NCI-H345 (cell line): ENCODE measurements at places on chromosomes 4 and X.
A peak's percentile ranks its signal among the peaks of the same experiment; 100 is the strongest.

DNA sequence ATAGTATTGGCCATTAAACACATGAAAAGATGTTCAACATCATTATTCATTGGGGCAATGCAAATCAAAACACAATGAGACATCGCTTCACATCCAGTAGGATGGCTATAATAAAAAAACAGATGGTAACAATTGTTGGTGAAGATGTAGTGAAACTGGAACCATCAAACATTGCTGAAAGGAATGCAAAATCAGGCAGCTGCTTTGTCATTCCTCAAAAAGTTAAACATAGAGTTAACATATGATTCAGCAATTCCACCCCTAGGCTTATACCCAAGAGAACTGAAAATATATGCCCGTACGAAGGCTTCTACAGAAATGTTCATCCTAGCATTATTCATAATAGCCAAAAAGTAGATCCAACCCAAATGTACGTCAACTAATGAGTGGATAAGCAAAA lies 144.0 kb upstream of the NAP1L5 start:
- DNase-seq, result no peak

DNA sequence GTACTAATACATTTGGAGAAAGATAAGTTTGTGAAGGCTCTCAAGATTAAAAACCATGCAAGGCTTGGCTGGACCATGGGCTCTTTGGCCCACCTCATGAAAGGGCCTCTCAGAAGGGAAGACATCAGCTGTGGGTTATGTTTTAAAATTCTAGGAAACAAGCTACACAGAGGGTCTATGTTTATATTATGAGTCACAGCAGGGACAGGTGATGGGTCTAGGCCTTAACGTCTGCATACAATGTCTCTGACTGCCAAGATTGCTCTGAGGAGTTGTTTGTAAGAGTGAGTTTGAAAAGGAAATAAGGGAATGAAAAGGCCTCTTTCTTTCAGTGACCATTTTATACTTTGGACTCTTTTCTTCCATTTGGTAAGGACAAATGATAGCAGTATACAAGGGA lies 77.0 kb upstream of the ARMCX2 start:
- DNase-seq, result no peak

DNA sequence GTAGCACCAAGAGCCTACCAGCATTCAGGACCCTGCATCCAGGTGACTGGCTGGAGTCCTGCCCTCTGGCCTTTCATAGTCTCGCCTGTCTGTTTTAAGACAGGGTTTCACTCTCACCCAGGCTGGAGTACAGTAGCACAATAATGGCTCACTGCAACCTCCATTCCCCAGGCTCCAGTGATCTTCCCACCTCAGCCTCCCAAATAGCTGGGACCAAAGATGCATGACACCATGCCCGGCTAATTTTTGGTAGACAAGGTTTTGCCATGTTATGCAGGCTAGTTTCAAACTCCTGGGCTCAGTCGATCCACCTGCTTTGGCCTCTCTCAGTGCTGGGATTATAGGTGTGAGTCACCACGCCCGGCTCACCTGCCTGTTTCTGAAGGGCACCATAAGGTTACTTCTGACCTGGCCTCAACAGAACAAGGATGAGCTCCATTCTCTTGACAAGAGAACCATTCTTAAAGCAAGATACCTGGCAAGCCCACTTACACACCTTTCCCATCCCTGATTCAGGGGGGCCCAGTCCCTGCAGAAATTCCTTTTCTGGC lies 6.7 kb downstream of the RPS4X start:
- no peak for DNase-seq

DNA sequence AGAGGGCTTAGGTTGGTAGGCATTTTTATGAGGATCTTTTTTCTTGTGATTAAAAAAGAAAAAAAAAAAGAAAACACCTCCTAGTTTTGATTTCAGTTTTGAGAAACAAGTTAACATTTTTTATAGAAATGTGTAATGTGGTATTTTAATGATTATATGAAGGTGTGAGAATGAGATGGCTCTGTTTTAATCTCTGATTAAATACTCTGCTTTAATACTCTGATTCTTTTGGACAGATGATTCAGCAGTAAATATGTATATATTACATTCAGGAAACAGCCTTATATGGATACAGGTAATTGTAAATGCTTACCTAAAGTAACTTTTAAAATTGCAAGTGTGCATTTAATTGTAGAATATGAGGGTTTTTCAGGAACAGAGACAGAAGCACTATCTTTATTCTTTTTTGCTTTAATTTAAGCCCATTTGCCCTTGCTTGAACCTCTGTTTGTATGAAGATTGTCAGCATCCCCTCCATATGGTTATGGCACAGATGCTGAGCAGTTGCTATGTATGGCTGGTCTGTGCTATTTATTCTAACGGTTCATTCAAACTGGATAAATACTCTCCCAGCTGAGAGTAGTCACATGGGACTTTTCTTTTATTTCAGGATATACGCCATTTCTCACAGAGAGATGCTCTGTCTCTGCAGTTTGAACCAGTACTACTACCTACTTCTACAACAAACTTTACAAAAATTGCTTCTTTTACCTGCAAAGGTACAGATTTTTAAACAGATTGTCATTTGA lies 101.0 kb upstream of the TLR2 start:
- DNase-seq, result no peak

- DNase-seq, result peak; percentile 24
Observed at GRCh38 chr4:28225050-28225449, 1364.4 kb downstream of the STIM2 start.

- DNase-seq, result no peak
Observed at GRCh38 chr4:111789901-111790640, 355.2 kb upstream of the FAM241A start.

GRCh38 chr4:170242471-170242870 lies 152.7 kb upstream of the AADAT start:
- no peak for DNase-seq

DNA sequence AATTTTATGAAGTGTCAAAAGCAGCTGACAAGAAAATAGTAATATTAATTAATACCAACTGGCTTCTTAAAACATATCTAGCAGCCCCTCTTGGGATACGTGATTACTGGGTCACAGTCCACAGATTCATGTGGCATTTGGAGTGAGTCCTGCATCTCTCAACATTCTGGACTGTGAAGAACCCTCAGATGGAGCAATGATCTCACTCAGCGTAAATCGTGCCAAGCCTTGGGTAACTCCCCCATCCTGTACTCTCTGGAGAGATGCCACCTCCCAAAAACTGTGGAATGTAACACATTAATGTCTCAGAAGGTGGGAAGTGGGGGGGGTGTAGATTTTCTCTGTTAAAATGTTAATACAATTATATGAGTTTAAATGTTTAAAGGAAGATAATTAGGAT lies 118.2 kb upstream of the IQCM start:
- no peak for DNase-seq

- no peak for DNase-seq
Observed at GRCh38 chrX:105168577-105168976, 51.9 kb downstream of the TEX13A start.

GRCh38 chrX:46311581-46312120 lies 233.6 kb downstream of the ZNF674 start:
- no peak for DNase-seq

- no peak for DNase-seq
Observed at GRCh38 chr4:46804781-46805413, 104.1 kb downstream of the COX7B2 start.

DNA sequence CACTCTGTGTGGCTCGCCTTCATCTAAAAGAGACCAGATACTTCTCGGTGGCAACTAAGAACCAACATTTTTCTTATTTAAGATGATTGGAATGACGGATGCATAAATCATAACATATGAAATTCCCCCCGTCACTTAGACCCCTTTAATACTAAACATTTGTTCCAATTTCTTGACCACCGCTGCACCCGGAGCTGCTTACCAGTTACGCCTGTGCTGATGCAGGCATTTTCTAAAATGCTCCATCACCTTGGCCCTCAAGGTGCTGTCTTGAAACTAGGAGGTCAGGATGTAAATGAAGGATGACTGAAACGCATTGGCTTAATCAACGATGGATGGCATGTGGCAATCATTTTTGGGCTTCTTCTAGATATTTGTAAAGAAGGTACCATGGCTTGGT lies 130.0 kb downstream of the CPZ start:
- no peak for DNase-seq

- no peak for DNase-seq
Observed at GRCh38 chr4:155974996-155975395, 21.3 kb upstream of the CTSO start.

DNA sequence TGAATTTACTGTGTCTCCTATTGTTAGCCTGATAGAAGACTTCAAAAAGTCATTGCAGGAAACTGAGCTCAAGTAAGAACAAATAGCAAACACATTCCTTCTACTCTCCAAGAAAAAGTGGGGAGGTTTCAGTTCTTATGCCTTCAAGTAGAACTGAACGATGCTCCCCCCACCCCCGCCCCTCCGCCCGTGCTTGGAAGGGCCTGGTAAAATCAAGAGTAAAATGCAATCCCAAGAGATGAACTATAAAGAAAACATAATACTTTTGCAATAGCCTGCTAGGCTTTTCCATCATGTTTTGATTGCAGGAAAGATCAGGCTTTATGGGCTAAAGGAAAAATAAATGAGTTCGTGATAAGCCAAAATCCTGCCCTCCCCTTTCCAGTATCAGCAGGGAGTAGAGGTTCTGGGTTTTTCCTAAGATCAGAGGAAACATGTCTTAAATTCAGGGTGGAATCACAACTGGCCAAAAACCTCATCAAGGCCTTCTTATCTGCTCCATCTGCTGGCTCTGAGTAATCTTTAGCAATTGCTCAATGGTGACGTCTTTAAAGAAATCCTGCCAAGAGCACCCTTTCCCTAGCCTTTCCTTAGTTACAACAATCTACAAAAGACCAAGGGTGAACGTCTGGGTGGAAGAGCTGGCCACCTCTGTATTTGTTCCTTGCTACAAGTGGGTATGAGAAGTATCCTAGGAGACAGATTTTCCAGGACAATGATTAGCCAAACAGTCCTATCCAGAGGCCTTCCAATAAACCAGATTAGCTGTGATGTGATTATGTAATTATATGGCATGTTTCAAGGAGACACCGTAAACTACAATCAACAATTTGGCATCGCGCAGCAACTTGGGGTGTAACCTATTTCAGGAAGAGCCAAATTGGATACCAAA lies 66.3 kb upstream of the FAM9C start:
- no peak for DNase-seq

- DNase-seq, result no peak
Observed at GRCh38 chr4:133058701-133059100, 90.4 kb upstream of the PCDH10 start.

GRCh38 chr4:70305601-70306000 lies 29.2 kb upstream of the CABS1 start:
- DNase-seq, result no peak

- peak; percentile 38 for DNase-seq
Observed at GRCh38 chrX:43656005-43656494, at the start of gene MAOA. Gene MAOA (plus strand): TSS chrX:43656299. CDS start chrX:43656342, 43 bp downstream.

- DNase-seq, result no peak
Observed at GRCh38 chrX:23784470-23785331, 1.7 kb downstream of the SAT1 start.

DNA sequence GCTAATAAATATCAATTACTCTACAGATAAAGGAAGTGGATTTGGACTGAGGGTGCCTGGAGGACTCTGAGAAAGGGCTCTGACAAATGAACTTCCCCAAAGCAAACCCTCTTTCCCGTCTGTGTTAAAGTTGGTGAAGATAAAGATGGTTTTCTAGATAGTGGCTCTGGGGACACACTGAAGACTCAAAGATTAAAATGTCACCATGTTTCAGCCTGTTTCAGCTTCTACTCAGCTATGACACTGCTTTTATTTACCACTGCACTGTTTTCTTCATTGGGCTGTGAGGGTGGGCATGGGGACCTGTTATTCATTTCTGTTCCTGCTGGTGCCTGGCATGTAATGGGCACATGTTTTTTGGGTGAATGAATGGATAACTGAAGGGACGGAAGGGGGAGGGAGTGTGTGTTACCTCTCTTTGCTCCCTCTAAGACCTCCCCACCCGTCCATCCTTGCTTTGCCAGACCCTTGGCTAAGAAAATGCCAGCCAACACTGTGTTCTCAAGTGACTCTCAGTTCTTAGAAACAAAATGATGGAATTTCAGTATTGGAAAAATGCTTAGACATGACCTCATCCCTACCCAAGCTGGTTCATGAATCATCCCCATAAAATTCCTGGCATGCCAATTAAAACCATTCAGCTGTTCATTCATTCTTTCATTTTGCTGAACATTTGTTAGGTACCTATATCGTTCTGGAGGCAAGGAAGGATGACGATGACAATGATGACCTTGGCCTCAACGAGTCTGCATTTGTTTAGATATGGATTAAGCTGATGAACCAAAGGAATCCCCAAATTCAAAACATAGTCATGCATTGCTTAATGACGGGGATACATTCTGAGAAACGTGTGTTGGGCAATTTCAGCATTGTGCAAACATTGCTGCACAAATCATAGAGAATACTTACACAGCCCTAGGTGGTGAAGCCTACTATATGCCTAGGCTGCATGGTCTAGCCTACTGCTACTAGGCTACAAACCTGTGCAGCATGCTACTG lies 13.4 kb upstream of the STK32B start:
- DNase-seq, result no peak

GRCh38 chrX:39440799-39441284 lies 639.6 kb downstream of the MID1IP1 start:
- no peak for DNase-seq

GRCh38 chr4:5393911-5394513 lies 314.3 kb downstream of the EVC2 start:
- DNase-seq, result no peak

DNA sequence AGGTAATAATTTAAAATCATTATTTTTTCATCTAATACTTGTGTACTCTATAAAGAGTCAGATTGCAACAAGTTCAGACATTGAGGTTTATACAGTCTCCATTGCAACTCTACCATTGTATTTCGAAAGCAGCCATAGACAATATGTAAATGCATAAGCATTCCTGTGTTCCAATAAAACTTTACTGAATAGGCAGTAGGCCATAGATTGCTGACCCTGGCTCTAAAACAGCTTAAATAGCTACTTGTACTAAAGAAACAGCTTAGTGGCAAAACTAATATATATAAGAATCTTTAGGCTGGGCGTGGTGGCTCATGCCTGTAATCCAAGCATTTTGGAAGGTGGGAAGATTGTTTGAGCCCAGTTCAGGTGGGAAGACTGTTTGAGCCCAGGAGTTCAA lies 115.3 kb downstream of the PRSS12 start:
- no peak for DNase-seq
